ENCODE measurements at places on chromosomes 1 and 21. TPM values are rescaled to one million over a fixed set of nuclear protein-coding genes. Genes with fewer than 3 reads are reported as not detected.

DNA sequence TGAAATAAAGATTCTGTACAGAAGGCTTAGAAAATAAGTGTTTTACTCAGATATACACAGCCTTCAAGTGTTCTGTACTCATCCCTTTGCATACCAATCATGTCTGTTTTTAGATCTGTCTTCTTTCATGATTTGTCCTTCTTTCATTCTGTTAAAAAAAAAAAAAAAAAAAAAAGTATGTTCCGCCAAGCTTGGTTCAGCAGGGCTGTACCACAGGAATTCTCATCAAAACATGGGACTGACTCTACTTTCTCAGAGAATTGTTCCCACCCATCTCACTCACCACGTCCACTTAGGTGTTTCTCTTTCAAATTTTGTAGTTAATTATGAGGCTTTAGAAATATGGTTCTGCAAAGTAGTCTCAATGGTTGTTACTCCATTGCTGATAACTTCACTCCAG lies 119.0 kb downstream of the AK5 start:
- H3K4me3 ChIP-seq = no peak overlapping the region
- no peak overlapping the region for H3K27ac ChIP-seq
- no peaks in the 10 kb centered on the region for H3K4me1 ChIP-seq

- no peak for DNase-seq
- no peaks in the 10 kb centered on the region for H3K27me3 ChIP-seq
- H3K4me3 ChIP-seq = no peak overlapping the region
- no peaks in the 10 kb centered on the region for H3K4me1 ChIP-seq
- no peaks in the 10 kb centered on the region for H3K36me3 ChIP-seq
- no peak overlapping the region for H3K27ac ChIP-seq
Observed at GRCh38 chr21:22200378-22201092, 1202.3 kb downstream of the NCAM2 start.

- no peak overlapping the region for H3K27ac ChIP-seq
- DNase-seq = no peak
- no peaks in the 10 kb centered on the region for H3K36me3 ChIP-seq
- H3K4me1 ChIP-seq = peaks cover 23% of the 10 kb centered on the region
- no peak overlapping the region for H3K4me3 ChIP-seq
- H3K27me3 ChIP-seq = no peaks in the 10 kb centered on the region
Observed at GRCh38 chr1:197737916-197738315, 37.4 kb downstream of the DENND1B start.

Gene CCDC181
- polyA plus RNA-seq = 0.03 TPM

Gene GJA9
- polyA plus RNA-seq = 0.06 TPM
